ENCODE measurements at places on chromosomes 6 and 20.

DNA sequence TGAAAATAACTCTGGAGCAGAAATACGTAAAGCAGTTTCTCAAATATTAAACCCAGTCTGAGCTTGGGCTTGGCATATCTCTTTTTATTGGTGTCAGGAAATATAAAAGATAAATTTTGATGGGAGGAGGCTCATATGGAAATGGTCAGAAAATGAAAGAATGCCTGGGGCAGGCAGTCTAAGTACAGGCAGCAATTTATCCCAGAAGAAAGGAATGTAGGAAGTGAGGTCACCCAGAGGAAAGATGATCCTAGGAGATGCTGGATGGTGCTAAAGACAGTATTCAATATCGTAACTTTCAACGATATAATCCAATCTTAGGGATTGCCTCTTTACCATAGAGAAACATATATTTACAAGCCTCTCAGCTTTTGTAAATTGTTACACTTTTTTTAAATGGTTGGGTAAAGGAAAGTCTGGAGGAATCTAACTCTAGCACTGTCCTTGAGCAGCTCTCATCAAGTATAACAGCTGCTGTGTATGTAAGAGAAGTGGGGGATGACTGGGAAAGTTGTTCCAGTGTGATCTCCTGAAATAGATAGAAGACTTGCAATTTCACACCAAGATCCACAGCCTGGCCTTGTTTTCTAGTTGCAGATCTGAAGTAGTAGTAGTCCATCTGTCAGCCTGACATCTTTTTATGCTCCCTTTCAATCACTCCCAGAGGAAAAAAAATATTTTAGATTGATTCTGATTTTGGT, 256.9 kb upstream of the SASH1 start:
- no peak for DNase-seq

DNA sequence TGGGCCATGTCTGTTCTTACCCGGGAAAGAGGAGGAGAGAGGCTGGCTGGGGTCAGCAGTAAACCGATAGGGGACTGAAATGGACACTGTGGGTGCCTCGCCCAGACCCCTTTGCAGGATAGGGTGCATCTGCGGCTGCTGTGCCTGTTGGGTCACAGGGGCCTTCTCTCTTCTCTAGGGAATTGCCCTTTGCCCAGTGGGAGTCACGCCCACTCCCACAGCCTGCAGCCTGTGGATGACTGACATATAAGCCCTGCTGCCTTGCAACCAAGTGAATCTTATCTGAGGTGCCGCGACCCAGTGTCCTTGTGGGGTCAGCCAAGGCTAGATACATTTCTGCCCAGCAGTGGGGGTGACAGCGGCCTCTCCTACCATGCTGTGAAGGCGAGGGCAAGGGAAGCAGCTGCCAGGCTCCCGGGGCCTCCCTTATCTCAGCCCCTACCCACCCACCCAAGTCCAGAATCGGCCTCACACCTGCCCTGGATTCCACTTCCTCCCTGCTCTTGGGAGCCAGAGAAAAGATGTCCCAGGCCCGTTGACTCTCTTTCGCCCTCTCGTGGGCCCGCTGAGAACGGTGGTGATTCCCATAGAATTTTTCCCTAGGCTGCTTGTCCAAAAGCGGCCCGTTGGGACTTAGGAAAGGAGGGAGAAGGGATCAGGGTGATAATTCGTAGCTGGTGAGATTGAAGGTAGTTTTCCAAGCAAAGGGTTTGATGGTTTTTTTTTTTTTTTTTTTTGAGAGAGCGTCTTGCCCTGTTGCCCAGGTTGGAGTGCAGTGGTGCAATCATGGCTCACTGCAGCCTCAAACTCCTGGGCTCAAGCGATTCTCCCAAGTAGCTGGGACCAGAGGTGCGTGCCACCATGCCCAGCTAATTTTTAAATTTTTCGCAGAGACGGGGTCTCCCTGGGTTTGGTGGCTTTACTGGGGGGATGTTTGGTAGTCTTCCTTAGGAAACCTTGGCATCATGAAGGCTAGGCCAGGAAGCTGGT, 76.4 kb upstream of the RNF24 start:
- no peak for DNase-seq

DNA sequence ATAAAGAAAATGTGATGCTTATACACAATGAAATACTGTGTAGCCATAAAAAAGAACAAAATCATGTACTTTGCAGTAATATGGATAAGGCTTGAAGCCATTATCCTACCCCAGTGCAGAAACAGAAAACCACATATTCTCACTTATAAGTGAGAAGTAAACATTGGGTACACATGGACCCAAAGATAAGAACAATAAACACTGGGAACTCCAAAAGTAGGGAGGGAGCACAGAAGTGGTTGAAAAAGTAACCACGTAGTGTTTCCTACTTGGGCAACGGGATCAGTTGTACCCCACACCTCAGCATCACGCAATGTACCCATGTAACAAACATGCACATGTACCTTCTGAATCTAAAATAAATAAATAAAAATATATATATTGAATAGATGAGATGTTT, 8.2 kb downstream of the IRAK1BP1 start:
- DNase-seq: no peak

DNA sequence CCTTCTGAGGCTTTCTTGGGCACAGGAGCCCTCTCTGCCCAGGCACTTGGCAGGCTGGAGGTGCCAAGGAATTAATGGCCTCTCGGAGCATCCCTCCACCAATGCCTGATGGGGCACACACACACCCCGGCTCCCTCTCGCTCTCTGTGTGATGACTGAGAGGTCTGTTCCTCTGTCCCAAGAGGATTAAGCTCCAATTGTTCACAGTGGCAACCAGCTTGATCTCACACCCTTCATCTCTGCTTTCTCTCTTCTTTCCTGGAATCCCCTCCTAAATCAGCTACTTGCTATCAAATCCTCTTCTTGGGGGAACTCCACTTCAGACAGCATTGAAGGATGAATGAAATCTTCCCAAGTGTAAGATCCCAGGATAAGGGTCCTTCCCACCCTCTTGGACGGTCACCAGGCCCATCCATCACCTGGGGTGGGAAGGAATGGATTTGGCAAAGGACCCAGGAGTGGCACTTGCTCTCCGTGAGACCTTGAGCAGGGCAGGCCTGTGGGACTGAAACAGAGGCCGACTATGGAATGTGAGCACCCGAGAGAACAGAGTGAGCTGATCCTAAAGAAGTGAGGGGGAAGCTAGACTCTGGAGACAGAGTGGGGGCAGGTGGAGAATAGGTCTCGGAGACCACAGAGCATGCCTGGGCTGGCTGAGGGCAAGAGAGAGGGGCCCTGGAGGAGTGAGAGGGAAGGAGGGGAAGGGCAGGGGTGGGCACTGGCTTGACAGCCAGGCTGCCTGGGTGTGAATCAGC, 93.6 kb downstream of the GRM4 start:
- DNase-seq: no peak

DNA sequence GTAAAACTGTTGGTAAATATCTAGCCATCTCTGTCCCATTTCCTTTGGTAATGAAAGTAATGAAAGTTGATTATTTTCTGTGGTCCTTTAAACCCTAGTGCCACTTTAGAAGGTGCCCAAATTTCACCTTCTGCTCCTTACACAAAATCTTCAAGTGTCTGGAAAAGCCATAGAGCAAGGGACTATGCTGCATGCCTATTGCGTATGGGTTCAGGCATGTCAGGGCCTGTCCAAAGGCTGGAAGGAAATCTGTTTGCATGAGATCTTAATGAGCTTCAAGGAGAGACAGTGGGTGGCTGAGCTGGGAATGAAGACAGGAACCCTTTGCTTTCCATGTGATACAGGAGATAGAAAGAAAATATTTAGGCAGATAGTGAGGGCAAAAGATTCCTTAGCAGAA, 66.6 kb upstream of the CCN6 start:
- no peak for DNase-seq

- no peak for DNase-seq
Measured at GRCh38 chr6:17416806-17417205, 23.4 kb downstream of the CAP2 start.

GRCh38 chr20:46935394-46936017, 40.9 kb downstream of the EYA2 start:
- no peak for DNase-seq

DNA sequence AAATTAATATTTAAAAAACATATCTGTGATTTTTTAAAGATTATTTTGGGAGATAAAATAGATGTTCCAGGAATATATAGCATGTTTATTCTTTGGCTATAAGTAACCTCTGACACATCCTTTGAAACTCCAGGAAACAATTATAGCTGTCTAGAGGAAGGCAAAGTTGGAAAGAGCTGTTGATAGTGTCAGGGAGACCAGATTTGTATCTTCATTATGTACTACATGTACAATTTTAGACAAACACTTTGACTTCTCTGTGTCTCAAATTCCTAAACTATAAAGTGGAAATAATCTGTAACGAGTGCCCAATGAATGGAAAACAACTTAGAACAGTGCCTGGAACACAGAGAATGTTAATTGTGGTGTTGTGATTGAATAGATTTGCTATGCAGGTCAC, 25.6 kb upstream of the ADGRG6 start:
- no peak for DNase-seq

GRCh38 chr6:1463275-1463674, 73.9 kb downstream of the FOXF2 start:
- no peak for DNase-seq

GRCh38 chr20:44176833-44177534, 10.0 kb downstream of the JPH2 start:
- DNase-seq: no peak

DNA sequence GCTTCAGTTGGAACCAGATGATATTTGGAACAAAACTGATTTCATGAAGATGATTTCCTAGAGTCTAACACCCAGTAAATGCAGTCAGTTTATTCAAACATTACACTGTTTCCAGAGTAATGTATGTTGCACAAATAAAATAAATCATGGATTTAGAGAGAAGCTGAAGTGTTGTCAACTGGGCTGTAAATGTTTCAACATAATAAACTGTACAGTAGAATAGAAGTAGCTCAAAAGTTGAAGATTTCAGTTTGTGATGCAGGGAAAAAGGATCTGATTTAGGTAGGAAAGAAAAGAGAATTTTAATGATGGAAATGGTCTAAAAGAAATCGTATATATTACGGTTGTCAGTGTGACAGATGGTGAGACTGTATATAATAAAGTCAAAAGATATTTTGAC, 985.2 kb downstream of the EYS start:
- DNase-seq: no peak

- DNase-seq: no peak
Measured at GRCh38 chr20:35101620-35102019, 9.0 kb upstream of the TRPC4AP start.

- no peak for DNase-seq
Measured at GRCh38 chr20:49915118-49915379, 280 bp downstream of the SPATA2 start.

DNA sequence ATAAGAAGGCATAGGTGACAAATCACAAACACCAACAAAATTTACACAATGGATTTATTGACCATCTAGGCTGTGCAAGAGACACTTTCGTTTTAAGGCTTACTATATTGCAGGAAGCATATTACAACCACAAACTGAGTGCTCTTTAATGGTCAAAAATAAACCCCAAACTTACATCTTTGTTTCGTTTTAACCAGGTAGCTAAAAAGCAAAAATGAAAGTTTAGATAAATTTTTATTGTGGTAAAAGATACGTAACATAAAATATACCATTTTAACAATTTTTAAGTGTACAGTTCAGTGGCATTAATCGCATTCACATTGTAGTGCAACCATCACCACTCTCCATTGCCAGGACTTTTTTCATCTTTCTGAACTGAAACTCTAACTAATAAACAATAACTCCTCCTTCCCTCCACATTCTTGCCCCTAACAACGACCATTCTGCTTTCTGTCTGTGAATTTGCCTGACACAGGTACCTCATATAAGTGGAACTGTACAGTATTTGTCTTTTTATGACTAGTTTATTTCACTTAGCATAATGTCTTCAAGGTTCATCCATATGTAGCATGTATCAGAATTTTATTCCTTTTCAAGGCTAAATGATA, 32.3 kb upstream of the DUSP22 start:
- no peak for DNase-seq

- no peak for DNase-seq
Measured at GRCh38 chr20:4853757-4854560, 132.2 kb downstream of the PRND start.

DNA sequence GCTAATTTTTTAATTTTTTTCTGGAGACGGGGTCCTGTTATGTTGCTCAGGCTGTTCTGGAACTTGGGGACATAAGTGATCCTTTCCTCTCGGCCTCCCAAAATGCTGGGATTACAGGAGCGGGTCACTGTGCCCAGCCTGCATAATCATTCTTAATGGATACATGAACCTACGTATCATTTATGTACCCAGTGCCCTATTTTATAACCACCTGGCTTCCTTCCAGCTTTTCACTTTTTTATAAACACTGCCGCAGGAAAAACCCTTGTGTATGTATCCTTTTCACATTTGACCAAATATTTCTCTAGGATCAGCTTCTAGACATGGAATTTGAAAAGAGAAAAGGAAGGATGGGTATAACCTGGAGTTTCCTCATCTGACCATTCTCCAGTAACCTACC, 85.6 kb upstream of the RIN2 start:
- DNase-seq: no peak

- no peak for DNase-seq
Measured at GRCh38 chr20:4451487-4452081, 270.1 kb upstream of the PRND start.

DNA sequence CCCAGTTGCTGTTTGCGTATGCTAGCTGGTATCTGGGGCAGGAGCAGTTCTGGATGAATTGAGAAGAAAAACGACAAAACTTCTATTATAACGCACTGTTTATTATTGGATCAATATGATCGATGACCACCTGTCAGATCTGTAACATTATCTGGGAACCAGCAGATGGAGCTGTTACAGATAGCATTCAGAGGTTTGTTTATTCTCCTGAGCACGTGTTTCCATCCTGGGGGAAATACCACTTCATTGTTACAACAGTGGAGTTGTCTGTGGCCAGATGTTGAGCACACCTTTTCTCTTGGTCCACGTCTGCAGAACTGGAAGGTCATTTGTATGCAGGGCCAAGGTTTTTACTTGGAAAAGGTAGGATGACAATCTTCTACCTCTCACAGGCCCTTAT, 16.0 kb upstream of the NKX2-2 start:
- DNase-seq: no peak
